ENCODE measurements at places on chromosomes 1 and 21.
A peak's percentile ranks its signal among the peaks of the same experiment; 100 is the strongest.

DNA sequence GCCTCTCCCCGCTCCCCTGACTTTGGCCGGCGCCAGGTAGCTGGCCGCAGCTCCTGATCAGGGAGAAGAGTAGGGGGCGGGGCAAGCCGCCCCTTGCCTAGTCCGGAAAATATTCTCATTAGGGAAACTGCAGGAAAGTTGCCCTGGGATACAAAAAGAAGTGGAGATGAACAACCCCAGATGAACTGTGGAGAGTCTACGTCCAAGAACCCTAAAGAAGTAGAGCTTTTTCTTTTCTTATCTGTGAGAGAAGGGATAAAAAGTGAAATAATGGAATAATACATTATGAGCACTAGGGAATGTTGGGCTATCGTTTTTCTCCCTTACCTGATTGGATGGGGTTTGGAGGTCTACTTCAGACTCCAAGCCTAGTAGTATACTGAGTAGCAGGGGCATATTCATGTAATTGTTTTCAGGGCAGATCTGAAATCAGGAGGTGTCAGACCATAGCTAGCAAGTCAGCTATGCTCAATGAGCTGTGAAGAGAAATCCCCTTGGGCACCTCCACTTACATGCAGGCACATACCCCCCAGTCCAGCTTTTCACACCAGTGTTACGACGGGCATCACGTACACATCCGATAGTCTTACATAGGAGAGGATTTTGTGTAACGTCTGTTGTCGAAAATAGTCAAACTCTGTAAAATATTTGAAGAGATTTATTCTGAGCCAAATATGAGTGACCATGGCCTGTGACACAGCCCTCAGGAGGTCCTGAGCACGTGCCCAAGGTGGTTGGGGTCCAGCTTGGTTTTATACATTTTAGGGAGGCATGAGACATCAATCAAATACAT is 1.7 kb upstream of the DUSP10 start:
- peak; percentile 85 for DNase-seq

- no peak for DNase-seq
Measured at GRCh38 chr1:159938211-159938852, 7.1 kb downstream of the IGSF9 start.

GRCh38 chr1:228285661-228286504 is 78.0 kb downstream of the OBSCN start:
- peak; percentile 13 for DNase-seq

DNA sequence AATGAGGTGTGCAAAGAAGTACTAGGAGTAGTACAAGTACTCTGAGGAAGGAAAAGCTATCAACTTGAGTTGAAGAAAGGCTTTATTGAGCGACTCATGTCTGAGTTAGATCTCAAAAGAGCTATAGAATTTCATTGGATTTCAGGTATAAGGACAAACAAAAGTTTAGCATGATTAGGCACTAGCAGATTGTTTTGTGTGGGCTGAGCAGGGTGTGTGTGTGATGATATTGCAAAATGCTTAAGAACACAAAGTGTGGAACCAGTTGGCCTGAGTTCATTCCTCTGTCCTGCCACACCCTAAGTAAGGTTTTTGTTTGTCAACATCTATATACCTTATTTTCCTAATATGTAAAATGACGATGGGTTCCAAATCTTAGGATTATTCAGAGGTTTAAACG is 158.9 kb downstream of the KCNK2 start:
- no peak for DNase-seq

- no peak for DNase-seq
Measured at GRCh38 chr21:35984654-35985361, 75.5 kb downstream of the SETD4 start.

DNA sequence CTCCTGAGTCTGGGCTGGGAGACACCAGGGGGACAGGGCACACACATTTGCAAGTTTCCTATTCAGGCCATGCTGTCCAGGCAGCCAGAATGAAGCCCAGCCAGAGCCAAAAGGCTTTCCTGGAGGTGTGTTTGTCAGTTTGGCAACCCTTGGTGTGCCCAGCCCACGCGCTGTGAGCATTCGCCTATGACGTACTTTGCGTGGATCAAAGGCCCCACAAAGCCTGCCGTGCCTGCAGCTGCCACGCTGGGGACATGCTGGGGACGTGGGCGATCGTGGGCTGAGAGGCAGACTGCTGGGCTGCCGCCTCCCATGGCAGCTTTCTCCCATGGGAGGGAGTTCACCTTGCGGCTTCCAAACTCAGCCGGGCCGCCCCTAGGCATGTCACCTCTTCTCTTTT is 57.5 kb downstream of the CD247 start:
- DNase-seq, result no peak

GRCh38 chr1:77506771-77507170 is 175.7 kb downstream of the ZZZ3 start:
- DNase-seq, result no peak

DNA sequence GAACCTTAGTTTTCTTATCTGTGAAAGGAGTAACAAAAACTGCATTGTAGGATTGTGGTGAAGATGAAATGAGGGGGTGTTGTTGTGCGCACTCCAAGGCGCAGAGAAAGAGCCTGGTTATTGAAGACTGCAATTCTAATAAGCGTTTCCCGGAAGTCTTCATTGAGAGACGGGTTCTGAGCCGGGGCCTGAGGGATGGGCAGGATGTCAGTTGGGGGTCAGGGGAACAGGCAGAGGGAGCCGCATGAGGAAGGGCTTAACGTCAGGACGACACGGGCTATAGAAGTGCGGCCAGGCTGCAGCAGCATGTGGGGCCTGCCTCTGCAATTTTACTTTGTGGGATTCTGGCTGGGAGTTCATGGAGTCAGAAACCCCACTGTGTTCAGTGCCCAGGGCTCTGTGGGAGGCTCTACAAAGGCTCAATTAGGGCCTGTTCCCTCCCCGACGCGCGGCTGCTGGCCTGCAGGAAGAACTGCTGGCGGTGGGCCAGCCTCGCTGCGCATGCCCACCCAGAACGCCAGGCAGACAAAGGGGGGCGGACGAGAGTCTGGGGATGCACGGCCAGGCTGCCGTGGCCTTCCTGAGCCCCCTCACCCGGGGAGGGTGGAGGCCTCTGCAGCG is 20.7 kb downstream of the TRIM62 start:
- peak; percentile 86 for DNase-seq

DNA sequence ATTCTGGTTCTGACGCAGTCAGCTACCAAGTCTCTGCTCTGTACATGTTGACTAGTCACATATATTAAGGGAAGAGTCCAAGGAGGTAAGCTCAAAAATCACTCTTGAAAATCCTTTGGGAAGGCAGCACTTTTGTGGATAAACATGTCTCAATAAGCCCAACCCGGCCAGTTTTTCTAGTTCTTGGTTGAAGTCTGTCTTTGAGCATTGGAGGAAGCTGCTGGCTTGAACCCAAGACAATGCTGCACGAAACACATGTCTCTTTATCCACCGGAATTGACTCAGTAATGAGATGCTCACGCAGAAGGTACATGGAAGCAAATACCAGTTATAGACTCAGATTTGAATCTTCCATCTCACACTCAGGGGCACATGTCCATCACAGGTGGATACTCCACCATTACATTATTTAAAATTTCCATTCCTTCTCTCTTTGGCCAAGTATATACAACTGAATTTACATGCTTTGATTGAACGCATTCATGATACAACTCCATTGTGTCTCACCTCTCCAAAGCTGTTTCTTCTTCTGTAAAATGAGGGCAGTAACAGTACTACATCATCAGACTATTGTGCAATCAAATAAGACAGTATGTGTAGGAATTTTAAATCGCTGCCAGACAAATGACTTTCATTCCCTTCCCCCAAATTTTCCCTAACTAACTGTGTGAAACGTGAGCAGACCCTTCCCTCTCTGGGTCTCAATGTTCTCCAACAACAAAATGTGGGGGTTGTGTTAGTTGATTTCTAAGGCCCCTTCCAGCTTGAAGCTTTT is 9.6 kb upstream of the GUCA2A start:
- DNase-seq, result peak; percentile 13

DNA sequence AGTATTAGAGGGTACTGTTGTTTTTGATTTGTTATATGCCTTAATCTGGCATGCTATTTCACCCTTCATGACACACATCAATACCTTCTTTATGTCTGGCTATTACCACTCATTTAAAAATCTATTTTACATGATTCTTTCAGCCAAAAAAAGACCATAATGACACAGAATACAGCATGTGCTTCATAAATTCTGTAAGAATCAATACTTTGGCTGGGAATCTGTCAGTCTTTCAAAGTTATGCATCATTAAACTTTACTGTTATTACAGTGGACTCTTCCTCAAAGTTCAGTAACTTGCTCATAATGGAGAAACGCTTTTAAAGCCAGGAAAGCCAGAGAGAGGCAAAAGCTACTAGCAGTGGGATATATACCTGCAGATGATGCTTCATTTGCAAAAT is 247.2 kb upstream of the ADGRL2 start:
- DNase-seq, result no peak

GRCh38 chr1:204322339-204322868 is 37.3 kb downstream of the PLEKHA6 start:
- DNase-seq, result no peak

GRCh38 chr21:37445228-37445627 is 78.7 kb downstream of the DYRK1A start:
- DNase-seq, result no peak

GRCh38 chr1:182391028-182391361 is 595 bp downstream of the GLUL start:
- DNase-seq, result no peak

DNA sequence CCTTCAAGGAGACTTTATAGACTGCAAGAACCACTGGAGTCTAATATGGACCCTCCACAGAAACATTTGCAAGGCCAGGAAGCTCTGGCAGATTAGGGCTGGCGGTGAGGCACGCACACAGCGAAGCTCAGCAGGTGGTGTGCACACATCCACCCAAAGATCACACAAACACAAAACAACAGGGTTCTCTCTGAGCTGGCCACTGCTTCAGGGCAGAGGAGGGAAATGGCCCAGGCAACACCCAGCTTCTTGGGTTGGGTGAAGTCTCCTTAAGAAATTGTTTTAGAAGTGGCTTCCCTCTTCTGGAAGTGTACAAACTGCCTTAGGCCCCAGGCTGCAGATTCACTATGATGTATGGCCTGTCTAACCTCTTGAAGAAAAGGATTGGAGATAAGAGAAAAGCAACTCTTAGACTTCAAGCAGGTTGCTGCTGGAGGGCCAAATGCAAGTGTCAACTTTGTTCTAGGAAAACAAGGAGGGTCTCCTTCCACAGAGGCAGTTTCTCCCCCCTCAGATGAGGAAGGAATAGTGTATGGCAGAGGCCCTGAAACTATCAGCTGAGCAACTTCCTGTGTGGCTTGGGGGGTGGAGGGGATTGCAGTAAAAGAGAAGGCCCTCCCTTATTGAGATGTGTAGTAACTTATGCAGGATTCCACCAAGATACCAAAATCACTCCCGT is 2.0 kb downstream of the RCSD1 start:
- no peak for DNase-seq

DNA sequence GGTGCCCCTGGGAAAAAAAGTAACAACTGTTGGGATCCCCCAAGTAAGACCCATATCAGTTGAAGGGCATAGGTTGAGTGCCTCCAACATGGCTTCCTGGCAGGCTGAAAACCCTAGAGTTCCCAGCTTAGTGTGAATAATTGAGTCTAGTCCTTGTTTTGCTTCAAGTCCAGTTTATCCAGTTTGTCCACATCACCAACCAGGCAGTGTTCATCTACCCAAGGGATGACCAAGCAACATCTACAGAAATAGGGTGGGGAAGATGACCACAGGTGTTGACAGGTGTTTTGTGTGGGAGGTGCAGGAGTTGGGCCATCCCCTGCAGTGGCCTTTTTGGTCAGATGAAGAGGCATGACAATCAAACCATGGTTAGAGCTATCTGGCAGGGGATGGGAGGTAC is 54.3 kb upstream of the ERO1B start:
- no peak for DNase-seq

- no peak for DNase-seq
Measured at GRCh38 chr21:15444118-15444960, 285.4 kb upstream of the USP25 start.

GRCh38 chr1:18398791-18399530 is 81.8 kb upstream of the KLHDC7A start:
- no peak for DNase-seq

DNA sequence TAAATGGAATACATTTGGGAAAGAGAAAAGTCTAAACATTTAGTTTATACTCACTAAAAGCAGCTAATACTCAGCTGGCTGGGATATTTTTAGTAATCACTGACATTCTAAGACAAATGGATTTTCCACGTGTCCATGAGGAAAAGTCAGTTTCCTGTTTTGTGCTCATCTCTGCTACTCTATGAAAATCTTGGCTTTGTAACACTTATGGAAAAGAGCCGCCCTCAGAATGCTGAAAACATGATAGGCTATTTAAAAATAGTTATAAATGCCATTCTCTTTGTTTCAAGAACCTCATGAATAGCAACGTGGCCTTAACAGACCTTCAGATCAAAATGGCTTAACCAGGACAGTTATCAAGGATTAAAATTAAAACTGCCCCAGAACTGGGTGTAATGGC is 29.9 kb downstream of the MRAP start:
- no peak for DNase-seq

DNA sequence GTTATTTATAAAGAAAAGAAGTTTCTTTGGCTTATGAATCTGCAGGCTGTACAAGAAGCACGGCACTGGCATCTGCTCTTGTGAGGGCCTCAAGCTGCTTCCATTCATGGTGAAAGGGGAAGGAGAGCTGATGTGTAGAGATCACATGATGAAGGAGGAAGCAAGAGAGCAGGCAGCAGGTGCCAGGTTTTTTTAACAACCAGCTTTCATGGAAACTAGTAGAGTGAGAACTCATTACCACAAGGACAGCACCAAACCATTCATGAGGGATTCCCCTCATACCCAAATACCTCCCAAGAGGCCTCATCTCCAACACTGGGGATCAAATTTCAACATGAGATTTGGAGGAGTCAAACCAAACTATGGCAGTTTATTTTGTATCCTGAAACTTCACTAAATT is 85.8 kb upstream of the CAMK1G start:
- DNase-seq, result no peak

GRCh38 chr1:162538815-162539431 is 22.6 kb upstream of the UAP1 start:
- no peak for DNase-seq

DNA sequence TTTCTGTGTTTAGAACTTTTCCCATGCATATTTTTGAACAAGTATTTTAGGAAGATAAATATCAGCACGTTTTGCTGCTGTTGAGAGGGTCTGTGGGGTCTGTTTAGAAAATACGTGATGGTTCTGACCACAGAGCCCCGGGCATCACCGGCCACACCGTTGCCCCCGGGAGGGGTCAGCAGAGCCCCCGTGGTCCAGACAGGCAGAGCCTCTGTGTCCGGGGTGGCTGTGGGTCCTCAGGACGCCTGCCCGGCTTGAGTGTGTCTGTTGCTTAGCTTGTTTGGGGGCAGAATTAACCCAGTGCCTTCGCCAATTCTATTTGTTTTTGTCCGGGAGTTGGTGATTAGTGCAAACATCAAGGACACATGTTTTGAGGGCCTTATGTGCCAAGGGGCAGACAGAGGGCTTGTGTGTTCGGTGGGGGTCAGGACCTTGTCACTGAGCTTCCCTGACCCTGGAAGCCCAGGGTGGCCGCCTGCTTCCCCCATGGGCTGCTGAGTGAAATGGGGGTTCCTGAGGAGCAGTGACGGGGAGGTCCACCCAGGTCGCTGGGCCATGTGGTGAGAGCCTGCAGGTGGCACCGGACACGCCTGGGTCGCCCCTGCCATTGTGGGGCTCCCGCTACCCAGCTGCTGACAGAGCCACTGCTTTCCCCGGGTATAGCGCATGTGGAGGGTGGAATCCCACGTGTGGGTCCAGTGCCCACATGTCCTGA is 122.2 kb downstream of the SIK1 start:
- DNase-seq, result no peak
